Thoracic aorta (tissue), 2 donors: ENCODE measurements at places on chromosomes 12 and 14.

- no peak for DNase-seq
Observed at GRCh38 chr14:70665448-70666360, 24.0 kb downstream of the TTC9 start.

- DNase-seq = no peak
Observed at GRCh38 chr12:124687917-124688316, 120.5 kb upstream of the NCOR2 start.

DNA sequence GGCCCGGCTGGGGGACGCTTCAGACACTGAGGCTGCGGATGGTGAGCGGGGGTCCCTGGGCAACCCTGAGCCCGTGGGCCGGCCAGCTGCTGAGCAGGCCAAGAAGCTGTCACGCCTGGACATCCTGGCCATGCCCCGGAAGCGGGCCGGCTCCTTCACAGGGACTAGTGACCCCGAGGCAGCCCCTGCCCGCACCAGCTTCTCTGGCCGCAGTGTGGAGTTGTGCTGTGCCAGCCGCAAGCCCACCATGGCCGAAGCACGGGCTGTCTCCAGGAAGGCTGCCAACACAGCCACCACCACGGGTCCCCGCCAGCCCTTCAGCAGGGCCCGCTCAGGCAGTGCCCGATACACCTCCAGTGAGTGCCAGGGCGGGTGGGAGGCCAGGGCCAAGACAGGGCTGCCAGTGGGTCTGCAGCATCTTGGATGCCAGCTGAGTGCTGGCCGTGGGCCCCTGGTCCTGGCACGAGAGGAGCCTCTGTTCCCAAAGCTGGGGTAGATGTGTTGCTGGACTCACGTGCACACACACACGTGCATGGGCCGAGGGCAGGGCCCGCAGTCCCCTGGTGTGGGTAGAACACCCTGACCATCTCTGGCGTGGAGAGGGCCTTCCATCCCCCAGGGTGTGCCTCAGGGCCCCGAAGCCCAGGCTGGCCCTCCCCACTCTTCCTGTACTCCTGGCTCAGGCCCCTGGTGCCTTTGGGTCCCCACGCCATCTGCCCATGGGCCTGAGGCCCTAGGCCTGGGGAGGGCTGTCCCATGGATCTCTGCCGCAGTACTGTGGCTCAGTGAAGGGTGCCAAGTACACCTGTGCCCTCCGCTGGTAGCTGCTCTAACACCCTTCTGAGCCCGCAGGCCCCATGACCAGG lies 22.8 kb downstream of the CEP170B start:
- no peak for DNase-seq

- no peak for DNase-seq
Observed at GRCh38 chr14:103549361-103550311, 12.8 kb downstream of the BAG5 start.

DNA sequence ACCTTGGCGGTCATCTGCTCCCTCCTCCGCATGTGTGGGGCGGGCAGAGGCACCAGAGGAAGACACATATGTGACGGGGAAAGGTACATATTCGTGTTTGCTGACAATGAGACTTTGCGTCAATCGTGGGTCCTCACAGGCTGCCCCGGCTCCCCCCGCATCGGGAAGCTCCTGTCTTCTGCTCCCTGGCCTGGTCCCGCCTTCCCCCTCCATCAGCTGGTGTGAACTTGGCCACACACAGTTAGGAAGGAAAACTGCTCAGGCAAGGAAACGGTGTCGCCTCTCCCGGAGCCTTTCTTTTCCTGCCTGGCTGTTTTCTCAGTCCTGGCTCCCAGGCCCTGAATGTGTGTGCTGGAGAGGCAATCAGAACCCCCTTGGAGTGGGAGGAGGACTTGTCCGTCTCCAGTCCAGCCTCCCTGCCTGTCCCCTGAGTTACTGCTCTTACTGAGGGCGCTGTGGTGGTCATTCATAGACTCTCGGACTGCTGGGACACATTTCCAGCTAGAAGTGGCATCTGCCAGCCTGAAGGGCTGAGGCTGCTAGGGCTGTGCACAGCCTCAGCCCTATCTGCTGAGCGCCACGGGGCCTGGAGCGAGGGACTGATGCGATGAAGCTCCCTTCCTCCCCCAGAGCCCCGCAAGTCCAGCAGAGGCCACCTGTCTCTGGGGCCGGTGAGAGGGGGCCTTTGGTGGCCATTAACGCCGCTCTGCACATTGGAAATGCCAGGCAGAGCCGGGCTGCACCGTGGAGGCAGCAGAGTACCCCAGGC lies 44.2 kb upstream of the TSPAN9 start:
- DNase-seq = no peak

GRCh38 chr12:69996722-69997121 lies 171.7 kb downstream of the MYRFL start:
- DNase-seq = no peak

- no peak for DNase-seq
Observed at GRCh38 chr12:110822821-110823415, 23.9 kb upstream of the CCDC63 start.

DNA sequence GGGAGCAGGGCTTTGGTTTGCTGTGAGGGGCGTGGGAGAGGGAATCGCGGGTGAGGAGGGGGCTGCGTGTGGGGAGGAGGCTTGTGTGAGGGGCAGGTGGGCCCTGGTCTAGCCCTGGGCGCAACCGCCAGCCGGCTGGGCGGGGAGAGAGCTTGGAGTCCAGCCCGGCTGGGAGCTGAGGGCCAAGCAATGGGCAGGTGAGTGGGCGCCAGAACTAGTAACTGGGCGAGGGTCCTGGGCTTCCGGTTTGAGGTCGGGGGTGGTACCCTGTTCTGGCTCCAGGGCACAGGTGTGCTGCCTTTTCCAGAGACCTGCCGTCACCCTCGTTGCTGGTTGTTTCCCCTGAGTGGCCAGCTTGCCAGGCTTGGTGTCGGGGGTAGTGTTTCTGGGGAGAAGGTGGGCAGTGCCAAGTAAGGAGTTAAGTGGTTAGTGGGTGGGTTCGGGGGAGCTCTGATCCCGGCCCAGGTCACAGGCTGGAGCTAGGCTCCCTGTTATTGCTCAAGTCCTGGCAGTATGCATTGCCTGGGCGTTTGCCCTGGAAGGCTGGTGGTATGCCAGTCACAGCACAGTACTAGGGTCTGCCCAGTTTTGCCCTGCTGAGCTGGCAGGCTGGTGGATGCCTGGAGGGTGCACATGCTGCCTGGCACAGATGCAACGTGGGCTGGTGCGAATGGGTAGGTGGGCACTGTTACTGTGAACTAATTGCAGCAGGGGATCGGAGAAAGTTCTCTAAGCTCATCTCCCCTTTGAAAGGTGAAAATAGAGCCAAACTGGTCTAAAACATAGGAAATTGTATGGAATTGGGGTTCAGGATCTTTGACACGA lies 683 bp downstream of the CIPC start:
- peak; percentile 63 for DNase-seq

DNA sequence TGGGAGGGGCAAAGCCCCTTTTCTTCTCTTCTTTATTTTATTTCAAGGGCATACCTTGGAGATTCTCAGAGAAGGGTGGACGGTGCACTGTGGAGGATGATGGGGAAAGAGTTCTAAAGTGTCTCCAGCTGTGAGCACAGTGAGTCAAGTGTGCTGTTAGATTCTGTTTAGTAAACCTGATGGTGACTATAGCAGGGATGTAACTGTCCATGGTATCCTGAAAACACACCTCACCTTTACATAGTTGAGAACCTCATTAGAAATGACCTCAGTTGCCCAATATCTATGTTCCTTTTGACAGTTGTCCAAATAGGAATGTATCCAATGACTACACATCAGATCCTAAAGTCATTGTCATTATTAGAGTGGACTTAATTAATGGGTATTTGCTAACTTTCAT lies 38.0 kb downstream of the CNTN1 start:
- DNase-seq = no peak

DNA sequence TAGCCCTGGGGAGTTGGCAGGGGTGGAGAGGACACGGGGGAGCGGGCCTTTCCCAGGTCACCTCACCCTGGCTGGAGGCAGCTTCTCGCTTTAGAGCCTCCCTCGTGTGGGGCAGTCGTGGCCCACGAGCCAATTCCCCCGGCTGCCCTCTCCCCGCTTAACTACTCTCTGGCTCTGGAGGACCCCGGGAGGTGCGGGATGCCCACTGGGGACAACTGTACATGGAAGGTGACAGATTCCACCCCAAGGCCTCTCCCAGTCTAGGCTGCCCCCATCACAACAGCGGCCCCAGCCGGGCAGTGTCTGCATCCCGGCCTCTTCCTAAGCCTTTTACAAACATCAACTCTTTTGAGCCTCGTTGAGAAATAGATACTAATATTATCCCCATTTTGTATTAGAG lies 78.1 kb downstream of the KIF26A start:
- DNase-seq = no peak

- no peak for DNase-seq
Observed at GRCh38 chr14:90836692-90837063, 20.4 kb upstream of the TTC7B start.

DNA sequence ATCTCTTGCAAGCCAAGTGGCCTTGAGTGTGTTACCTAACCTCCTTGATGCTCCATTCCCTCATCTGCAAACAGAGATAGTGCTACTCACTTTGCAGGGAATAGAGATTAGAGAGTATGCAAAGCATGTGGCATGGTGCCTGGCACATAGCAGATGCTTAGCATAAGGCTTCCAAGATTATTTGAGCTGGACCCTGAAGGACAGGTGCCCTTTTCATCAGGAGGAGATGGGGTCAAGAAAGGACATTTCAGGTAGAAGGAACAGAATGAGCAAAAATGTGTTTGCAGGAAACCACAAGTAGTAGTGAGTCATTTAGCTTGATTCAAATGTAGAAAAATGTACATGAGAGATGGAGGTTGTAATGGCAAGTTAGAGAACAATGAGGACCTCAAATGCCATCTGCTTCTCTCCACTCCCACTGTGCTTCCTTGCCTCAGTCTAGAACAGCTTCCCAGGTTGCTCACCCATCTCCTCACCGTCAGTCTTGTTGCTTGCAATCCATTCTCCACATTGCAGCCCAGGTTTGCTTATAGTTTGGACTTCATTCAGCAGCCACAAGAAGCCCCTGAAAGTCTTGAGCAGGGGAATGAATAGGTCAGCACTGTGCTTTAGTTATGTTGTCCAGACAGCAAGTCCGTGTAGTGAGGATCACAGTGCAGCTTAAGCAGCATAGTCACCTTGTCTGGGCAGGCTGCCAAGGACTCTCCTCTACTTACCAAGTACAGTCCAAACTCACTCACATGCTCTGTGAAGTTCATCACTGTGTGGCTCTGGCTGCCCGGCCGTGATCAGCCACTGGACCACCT lies 536.3 kb upstream of the CCDC196 start:
- DNase-seq = no peak
